ENCODE measurements at places on chromosomes 12 and 14.

- no peak for DNase-seq
Observed at GRCh38 chr12:110023059-110023980, 24.1 kb downstream of the ANKRD13A start.

GRCh38 chr14:54451961-54452360, 10.8 kb upstream of the CNIH1 start:
- DNase-seq: no peak

DNA sequence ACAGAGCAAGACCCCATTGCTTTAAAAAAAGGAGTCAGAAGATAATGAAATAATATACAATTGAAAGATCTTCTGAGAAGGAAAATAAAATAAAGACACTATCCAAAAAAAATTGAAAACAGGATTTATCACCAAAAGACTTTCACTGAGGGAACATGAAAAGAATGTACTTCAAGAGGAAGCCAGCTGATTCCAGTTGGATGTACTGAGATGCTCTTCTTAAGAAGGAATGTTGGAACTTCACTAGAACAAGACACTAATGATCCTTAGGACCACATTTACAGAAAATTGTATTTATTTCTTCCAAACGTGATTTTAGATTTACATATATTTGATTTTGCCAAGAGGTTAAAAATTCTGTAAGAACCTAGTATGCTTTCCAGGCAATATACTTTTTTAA, 65.6 kb upstream of the CNOT2 start:
- DNase-seq: no peak

GRCh38 chr14:68401855-68402254, 391.0 kb downstream of the ZFP36L1 start:
- DNase-seq: no peak

DNA sequence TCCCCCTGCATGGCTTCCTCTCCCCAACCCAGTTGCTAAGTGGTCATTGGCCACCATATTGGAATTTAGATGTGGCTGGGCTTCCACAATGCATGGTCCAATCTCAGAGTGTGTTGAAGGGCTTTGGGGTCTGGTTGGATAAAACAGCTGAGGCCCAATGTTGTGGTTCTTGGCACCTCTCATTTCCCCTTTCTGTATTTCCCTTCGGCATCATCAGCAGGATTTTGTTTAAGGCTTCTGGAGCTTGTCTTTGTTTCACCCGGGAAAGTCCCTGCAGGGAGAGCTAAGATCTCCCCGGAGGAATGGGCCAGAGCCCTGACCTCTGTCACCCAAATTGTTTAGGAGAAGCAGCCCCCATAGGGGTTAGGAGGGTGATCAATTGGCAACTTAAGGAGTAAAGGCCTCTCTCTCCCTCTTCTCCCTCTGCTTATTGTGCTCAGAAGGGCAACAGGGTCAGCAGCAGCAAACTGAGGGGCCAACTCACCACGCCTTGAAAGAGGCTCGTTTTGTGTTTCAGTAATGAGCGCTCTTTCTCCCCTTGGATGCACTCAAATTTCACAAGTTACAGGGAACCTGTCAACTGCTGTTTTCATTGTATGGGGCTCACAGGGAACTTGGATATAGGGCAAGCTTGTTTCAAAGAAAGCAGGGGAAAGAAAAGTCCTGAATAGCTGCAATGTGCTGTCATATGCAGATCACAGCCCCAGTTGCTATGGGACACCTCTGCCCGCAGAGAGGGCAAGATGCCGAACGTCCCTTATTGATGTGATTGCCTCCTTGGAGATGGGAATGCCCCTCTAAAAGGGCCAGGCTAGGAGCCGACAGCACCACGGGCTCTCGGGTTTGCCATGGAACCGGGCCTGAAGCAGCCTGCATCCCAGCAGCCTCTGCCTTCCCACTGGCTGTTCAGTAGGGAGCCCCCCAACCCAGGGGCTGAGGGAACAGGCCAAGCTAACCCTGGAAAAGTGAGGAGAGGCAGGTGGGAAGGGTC, 223.7 kb downstream of the ZFP36L1 start:
- DNase-seq: no peak

DNA sequence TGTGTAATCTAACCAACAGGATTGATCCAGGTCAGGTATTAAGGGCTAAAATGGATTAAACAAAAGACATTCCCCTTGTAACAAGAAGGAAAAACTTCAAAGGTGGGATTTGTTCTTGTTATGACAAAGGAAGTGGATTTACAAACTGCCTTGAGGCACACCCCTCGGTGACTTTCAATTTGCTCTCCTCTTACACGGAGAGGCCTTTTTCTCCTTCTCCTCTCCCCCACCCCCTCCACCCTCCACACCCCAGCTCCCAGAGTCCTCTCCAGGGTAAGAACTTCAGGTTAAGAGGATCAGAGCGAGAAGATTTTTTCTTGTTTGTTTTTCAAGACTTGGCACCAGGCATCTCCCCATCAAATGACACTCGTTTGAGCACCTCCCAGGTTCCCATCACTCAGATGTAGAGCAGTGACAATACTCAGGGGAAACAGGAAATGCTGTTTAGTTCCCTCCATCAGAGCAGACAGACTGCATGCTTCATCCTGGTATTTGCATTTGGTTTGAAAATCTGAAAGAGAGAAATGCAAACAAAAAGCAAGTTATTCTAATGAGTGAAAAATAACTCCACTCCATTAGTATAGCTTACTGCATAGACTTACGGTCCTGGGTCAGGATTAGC, 77.6 kb upstream of the TMEM260 start:
- no peak for DNase-seq

DNA sequence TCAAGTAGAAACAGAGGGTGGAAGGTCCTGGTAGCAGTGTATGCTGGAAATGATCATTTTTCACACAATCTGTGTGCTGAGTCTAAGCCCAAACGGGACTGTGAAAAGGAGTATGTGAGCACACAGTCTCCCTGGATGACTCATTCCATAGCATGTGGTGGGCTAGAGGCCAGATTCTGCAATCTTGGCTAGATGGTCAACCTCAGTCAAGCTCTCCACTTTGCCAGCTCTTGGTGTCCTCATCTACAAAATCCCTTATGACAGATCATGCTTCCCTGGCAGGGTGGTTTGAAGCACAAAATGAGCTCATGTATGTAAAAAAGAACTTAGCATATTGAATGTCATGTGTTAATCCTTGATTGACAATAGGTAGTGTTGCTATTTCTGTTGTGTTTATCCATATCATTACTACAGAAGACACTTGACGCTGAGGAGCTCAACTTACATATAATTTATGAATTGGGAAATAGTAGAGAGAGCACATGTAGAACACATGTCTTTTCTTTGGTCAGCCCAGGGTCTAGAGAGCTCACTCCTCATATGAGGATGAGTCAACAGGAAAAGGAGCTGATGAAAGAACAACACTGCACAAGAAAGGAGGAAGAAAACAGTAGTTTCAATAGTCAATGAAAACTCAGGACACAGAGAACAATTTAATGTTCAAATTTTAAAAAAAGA, 517.5 kb downstream of the BCL11B start:
- no peak for DNase-seq

Measured in CD4-positive, alpha-beta T cell treated with Interleukin-6 at 100 ng/mL for 8 hours (primary cell).